Ecto neural progenitor cell (in vitro differentiated cells): ENCODE measurements at places on chromosomes 7 and 10.
A peak's percentile ranks its signal among the peaks of the same experiment; 100 is the strongest.

- DNase-seq: no peak
These were observed 51.7 kb upstream of the CAMK2B start for GRCh38 chr7:44377134-44377463.

- no peak for DNase-seq
These were observed 4.1 kb downstream of the ZNF680 start for GRCh38 chr7:64558781-64559180.

DNA sequence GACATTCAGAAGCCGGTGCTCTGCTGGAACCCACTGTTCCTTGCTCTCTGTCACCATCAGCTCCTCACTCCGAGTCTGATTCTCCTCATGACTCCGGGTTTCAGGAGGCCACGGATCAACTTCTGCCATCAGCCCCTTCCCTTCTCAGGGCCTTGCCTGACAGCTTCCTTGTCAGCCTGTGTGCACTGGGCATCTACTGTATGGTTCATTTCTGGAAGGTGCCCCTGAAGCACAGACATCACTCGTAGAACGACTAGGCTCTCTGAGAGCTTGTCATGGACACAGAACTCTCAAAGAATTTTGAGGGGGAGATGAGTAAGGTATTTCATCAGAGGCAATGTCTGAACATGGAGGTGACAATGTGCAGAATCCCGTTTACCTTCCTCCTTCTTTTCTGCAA, 396.1 kb downstream of the TNS3 start:
- no peak for DNase-seq

DNA sequence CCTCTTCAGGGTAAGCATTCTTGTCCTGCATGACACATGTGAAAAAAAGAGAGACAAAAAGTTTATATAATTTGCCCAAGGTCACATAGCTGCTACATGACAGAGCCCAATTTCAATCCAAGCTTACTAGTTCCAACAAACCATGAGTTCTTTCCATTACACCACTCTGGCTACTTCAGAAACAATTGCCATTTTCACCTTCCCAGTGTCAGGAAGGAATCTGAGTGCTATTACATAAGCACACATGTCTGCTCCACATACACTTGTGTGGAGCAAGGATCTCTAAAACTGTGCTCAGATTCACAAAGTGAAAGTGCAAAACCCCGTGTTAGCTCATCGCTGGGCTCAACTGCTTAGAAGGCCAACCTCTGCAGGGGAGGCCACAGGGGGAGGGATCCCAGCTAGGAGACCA, 356.2 kb upstream of the NFE2L3 start:
- DNase-seq: no peak

- DNase-seq: no peak
These were observed 167.8 kb downstream of the PLXDC2 start for GRCh38 chr10:19983880-19984565.

DNA sequence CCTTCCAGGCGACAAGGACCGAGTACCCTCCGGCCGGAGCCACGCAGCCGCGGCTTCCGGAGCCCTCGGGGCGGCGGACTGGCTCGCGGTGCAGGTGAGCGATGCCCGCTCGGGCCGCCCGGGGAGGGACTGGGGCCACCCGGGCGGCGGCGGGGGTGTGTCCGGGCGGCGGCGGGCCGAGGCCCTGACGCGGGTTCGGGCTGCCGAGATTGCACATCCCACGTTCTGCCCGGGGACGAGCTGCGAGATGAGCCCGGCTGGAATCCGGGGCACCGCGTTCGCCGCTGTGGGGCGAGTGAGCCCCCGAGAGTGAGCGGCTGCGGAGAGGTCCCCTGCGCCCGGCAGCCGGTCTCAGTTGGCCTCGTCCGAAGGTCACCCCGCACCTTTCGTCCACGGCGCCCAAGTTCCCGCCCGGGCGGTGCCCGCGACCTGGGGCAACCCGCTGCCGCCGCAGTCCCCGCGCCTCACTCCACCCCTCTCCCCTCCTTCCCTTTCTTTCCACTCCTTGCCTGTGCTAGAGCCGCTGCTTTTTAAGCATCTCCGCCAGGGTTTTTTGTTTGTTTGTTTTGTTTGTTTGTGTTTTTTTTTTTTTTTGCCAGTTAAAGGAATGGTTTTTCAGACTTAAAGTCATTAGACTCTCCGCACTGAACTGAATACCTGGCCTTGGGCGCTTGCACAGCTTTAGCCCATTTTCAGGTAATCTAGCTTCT, 515 bp downstream of the RALA start:
- DNase-seq: no peak

DNA sequence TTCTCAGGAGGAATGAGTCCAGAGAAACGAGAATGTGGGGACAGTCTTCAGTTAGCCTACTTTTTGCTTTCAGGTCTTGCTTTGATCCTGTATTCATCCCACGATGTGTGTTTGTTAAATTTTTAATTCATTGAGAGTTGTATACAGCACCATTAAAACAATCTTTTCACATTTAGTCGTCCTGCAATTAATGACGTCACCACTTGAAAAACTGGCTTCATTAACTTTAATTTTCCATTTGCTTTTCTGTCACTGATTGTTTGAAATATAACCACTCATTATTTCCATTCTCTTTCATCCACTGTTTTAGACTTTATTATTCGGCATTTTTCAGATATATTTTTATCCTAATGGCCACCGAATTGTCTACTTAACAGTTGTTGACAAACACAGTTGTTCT, 146.9 kb downstream of the TFEC start:
- DNase-seq: no peak

DNA sequence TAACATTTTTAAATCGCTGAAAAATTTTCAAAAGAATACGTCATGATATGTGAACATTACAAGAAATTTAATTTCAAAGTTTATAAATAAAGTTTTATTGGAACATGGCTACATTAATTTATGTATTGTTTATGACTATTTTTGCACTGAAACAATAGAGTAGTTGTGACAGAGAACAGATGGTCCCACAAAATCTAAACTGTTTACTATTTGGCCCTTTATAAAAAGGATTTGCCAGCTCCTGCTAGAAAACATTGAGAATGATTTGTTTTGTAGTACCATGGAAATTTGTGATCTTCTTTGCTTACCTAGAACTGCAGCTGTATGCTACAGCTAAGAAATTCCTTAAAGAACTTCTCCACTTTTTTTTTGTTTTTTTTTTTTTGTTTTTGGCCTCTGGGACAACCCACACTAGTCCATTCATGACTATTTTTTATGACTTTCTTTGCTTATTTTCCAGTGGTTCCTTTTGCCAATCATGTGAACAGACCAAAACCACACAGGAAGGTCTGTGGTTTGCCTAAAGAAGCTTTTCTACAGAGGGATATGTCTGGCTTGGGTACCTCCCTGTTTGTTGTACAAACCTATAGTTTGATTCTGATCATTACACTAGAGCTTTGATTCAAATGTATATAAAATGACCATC, 55.7 kb downstream of the ST7 start:
- DNase-seq: no peak

DNA sequence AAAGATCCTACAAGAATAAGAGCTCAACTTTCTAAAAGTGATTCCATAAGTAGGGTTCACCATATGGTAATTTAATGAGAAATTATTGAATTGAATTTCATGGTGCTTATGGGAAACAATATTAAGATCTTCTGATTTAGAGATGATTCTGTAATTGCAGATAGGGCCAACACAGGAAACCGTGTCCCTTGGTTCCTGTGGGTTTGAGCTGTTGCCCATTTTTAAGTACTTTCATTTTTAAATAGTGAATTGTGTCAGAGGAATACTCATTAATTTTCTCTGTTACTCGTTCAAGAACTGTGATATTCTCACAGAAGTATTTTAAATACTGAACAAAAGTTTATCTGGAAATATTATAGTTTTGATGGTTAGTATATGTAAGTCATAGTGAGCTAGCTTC, 129.2 kb downstream of the SRI start:
- no peak for DNase-seq

GRCh38 chr7:109476409-109476808, 906.7 kb downstream of the DNAJB9 start:
- DNase-seq: no peak

GRCh38 chr10:133104068-133104962, 16.6 kb downstream of the ADGRA1 start:
- no peak for DNase-seq

DNA sequence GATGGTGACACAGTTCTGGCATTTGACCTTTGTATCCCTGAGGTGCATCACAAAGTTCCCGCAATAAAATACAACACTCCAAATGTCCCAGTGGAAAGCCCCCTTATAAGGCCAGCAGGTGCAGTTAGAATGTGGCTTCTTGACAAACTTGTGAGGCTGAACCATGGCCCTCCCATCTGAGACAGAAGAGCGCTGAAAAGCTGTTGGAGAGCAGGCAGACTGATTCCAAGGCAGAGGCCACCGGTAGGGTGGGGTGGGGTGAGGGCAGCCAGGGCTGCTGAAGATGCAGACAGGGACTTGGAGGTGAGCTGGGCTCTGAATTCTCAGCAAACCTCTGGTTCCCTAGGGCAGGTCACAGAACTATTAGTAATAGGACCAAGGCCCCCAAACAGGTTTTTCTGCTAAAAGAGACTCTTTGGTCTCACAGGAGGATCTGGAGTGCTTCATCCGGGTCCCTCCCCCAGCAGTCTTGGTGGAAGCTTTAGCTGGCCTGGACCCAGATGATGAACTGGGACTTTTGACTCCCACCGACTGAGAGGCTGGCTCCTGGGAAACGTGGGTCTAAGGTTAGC, 15.6 kb upstream of the CHST3 start:
- DNase-seq: no peak

DNA sequence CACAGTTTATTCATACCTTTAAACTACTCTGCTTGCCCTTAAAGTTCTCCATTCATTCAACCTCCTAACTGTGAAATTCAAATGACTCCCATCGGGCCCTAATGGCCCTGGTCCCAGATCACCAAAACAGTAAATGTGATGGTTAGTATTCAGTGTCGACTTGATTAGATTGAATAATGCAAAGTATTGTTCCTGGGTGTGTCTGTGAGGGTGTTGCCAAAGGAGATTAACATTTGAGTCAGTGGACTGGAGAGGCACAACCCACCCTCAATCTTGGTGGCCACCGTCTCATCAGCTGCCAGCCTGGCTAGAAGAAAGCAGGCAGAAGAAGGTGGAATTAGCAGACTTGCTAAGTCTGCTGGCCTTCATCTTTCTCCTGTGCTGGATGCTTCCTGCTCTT, 80.1 kb upstream of the PLXNA4 start:
- no peak for DNase-seq

DNA sequence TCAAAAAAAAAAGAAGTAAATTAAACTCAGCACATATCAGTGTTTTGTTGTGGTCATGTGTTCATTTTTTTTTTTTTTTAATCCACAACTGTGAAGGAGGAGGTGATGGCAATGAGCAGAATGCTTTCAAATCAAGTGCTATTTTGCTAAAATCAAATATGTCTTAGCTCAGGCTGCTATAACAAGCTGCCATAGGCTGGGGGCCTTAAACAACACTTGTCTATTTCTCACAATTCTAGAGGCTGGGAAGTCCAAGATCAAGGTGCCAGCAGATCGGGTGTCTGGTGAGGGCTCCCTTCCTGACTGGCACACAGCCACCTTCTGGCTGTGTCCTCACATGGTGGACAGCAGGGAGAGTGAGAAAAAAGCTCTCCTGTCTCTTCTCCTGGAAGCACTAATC, 203.9 kb downstream of the FAM107B start:
- no peak for DNase-seq

GRCh38 chr10:110496553-110497437, 912 bp upstream of the DUSP5 start:
- no peak for DNase-seq

DNA sequence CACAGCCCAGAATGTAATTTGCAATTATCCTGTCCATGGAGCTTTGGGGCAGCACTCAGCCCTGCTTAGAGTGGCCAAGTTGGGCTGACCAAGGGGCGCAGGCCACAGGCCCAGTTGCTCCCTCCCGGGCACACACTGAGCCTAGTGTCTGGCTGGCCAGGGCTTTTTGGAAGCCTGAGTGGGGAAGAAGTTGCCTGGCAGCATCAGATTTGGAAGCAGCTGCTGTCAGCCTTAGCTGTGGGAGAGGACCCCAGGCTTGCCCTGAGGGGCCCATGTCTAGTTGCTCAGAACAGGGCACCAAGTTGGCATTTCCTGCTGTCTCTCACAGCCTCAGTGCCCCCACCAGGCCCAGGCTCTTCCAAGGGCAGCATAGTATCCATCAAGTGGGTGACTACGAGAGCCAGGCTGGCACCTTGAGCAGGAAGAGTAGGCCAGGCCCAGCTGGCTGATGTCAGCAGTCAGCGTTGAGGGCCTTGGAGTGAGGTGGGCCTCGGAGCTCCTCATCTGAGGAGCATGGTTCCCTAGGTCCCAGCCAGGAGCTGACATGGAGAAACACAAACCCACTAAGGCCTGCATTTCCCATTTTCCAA, 14.4 kb downstream of the ANTXRL start:
- DNase-seq: peak; percentile 27

GRCh38 chr10:62047228-62047892, 145.9 kb downstream of the ARID5B start:
- DNase-seq: no peak

DNA sequence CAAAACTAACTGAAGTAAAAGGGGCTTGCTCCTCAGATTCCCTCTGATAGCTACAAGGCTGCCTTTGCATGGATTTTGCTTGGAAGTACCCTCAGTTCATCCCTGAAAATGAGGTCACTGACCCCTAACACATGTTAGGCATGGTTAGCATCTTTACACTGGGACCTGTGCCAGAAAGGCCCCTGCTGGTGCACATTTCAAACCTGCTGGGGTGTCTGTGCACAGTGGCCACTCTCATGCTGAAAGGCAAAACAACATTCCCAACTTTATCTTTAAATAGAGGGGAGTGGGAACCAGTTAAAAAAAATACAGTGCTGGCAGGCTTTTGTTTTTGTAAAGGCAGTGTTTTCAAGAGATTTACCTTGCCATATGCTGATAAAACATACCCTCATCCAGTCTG, 99.1 kb downstream of the ANK3 start:
- no peak for DNase-seq

- DNase-seq: no peak
These were observed 41.5 kb upstream of the SLC39A12 start for GRCh38 chr10:17910125-17910789.

- DNase-seq: no peak
These were observed 167.7 kb upstream of the WDR11 start for GRCh38 chr10:120683454-120683853.

DNA sequence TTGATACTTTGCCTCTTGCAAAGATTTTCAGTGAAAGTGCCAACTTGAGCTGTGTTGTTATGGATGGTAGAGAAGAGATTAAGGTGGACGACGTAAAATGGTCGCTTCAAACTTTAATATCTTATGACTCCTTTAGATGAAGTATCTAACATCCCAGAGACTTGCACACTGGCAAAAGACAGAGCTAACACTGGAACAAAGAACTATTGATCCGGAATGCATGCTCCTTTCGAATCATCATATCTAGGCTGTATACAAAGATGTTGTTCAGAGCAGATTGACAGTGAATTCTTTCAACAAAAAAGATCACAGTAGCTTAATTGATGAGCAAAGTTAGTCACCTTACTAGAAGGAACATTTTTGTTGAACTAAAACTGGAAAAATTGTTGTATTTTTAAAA, 592.7 kb downstream of the NXPH1 start:
- no peak for DNase-seq
